C1 segment of cervical spinal cord (tissue), 14 donors: ENCODE measurements at places on chromosomes 7 and 10.

DNA sequence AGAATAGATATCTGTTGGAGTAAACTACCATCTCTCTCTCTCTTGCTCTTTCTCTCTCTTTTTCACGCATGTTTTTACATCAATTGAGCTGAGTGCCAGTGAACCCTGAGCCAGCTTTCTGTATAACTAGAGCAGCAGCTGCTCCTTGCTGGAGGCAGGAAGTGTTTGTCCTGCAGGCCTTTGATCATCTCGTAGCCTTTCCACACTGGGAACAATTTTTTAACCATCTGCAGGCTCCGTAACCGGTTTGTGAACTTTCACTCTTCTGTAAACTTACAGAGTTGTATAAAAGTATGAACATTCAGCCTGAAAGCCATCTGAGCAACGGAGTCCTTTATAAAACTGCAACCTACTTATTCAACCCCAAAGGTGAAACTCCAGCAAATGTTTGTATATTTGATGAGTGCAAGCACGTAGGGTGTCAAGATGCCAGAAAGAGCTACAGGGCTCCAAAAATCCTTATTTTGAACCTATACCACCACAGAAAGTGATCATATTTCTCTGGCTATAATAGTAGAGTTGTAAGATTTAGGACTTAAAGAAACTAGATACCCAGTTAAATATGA, 162.8 kb upstream of the NFE2L3 start:
- no peak for DNase-seq

GRCh38 chr7:20316706-20317105, 14.0 kb upstream of the ITGB8 start:
- DNase-seq, result no peak

GRCh38 chr10:48934672-48935501, 4.8 kb downstream of the LRRC18 start:
- DNase-seq, result no peak

GRCh38 chr7:31192986-31193385, 140.9 kb downstream of the ADCYAP1R1 start:
- DNase-seq, result peak; percentile 2

- DNase-seq, result no peak
Measured at GRCh38 chr7:123090456-123090855, 95.0 kb upstream of the TAS2R16 start.

DNA sequence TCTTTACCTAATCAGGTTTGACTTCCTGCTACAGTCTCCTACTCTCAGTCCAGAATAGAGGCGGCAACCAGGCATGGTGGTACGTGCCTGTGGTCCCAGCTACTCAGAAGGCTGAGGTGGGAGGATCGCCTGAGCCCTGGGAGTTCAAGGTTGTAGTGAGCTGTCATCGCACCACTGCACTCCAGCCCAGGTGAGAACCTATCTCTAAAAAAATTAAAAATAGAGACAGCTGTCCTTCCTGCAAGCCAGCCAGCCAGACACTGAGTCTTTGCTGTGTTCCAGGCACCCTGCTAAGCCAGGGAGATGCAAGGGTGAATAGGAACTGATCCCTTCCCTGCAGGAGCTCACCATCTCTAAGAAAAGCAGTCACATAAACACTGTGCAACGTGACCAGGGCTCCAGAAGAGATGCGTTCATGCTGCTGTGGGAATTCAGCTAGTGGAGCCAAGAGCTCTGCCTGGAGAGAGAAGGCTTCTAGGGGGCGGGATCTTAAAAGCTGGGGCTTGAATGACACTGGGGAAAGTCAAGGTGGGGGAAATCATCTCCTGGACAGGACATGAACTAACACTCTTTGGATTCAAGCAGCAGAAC, 22.1 kb upstream of the SLIT1 start:
- no peak for DNase-seq

DNA sequence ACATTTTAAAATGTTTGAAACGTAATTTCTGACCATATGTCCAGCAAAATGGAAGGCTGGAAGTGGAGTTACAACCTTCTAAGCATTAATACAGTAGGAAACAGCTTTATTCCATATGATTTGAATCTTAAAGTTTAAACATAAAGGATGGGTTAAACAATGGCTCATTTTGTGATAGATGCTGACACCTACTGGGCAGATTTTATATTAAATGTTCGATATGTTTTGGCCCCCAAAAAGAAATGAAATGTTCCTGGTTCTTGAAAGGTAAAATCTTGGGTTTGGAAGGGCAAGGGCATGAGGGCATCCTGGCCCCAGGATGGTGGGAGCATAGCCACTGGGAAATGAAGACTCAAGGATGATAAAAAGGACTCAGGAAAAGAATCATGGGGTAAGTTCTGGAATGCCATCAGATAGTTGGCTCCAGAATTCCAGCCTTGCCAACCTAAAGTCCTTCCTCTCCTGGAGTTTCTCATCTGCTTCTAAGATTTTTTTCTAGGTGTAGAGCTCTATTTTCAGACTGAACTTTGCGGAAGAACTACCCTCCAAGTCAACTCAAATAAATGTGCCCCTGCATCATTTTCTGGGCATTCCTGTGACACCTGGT, 34.6 kb upstream of the SLC35G1 start:
- DNase-seq, result no peak

- DNase-seq, result no peak
Measured at GRCh38 chr7:31120800-31121513, 68.8 kb downstream of the ADCYAP1R1 start.

DNA sequence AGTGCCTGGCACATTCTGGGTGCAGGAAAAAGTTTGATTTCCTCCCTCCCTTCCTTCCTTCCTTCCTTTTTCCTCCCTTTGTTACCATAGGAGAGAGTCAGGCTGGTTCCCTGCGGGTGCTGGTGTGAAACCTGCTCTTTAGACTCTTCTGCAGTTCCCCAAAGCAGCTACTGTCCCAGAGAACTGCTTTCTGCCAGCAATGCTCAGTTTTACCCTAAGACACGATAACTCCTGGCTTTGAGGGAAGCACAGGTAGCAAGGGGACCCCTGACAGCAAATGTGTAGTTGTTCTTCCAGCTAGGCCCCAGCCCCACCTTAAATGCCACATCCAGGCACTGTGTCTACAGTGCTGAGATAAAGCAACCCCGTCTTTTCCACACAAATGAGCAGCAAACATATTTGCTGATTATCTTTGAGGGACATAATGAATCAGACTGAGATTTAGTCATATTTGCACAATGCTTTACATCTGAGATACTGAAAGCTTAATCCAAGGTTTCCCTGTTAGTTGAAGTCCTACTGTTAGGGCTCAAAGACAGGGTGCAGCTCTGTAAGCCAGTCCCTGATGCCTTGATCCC, 55.5 kb downstream of the MET start:
- DNase-seq, result no peak

GRCh38 chr10:62647375-62648092, 157.0 kb upstream of the ADO start:
- no peak for DNase-seq

GRCh38 chr10:30041196-30042105, 17.9 kb downstream of the JCAD start:
- DNase-seq, result no peak

DNA sequence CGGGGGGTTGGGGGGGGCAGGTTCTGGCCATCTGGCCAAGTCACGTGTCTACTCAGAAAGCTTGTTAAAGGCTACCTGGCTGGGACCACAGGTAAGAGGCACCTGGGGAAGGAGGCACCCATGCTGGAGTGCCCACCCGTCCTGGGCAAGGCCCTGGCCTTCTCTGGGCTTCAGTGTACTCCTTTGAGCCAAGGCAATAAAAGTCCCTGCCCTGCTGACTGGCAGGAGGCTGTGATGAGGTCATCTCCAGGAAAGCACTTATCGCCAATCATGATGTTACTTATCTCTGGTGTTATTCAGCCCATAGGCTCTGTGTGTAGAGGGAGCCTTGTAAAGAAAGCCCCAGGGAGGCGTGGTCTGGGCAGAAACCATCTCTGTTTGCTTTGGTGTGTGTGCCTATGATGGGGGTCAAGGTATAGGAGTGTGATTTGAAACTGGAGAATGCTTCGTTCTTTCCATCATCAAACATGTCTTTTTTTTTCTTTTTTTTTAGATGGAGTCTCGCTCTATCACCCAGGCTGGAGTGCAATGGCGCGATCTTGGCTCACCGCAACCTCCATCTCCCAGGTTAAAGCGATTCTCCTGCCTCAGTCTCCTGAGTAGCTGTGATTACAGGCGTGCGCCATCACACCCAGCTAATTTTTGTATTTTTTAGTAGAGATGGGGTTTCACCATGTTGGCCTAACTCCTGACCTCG, 2.5 kb upstream of the CLDN4 start:
- no peak for DNase-seq

DNA sequence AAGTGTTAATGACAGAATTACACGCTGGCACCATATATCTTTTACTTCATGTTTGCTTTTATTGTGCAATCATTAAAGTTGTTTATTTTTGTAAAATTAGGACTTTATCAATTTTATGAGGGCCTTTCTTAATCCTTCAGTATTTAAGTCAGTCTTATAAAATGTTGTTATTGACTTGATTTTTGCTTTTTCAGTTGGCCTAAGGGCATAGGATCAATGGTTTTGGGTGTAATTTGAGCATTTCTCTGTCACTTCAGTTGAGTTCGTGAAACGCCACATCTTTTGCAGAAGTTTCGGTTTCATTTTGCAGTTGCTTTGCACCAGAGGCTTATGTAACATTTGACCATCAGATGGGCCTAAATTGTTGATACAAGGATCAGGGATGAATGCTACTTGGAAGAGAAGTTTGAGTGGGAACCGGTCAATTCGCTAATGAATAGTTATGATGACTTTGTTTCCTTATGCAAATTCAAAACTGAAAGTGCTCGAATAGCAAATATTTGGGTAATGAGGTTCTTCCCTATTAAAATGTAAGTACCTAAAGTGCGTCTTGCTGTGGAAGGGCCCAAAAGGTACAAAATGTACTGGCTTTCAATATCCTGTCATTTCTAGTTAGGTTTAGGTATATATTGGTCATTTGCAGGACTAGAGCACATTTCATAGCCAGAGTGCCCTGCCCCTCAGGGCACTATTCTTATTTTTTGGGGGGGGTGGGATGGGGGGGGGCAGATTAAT, 340.9 kb downstream of the LRMDA start:
- DNase-seq, result no peak

- no peak for DNase-seq
Measured at GRCh38 chr10:96606216-96606615, 19.4 kb upstream of the TM9SF3 start.

DNA sequence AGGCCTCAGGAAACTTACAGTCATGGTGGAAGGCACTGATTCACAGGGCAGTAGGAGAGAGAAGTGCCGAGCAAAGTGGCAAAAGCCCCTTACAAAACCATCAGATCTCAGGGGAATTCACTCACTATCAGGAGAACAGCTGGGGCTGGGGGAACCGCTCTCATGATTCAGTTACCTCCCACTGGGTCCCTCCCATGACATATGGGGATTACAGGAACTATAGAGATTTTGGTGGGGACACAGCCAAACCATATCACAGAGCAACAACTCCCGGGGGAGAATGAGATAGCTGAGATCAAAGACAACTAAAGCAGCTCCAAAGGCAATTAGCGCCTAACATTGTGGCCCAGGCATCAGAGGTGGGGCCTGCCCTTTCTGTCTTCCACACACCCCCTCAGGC, 85.4 kb upstream of the VOPP1 start:
- DNase-seq, result no peak
